ENCODE measurements at places on chromosomes 11 and 22.

DNA sequence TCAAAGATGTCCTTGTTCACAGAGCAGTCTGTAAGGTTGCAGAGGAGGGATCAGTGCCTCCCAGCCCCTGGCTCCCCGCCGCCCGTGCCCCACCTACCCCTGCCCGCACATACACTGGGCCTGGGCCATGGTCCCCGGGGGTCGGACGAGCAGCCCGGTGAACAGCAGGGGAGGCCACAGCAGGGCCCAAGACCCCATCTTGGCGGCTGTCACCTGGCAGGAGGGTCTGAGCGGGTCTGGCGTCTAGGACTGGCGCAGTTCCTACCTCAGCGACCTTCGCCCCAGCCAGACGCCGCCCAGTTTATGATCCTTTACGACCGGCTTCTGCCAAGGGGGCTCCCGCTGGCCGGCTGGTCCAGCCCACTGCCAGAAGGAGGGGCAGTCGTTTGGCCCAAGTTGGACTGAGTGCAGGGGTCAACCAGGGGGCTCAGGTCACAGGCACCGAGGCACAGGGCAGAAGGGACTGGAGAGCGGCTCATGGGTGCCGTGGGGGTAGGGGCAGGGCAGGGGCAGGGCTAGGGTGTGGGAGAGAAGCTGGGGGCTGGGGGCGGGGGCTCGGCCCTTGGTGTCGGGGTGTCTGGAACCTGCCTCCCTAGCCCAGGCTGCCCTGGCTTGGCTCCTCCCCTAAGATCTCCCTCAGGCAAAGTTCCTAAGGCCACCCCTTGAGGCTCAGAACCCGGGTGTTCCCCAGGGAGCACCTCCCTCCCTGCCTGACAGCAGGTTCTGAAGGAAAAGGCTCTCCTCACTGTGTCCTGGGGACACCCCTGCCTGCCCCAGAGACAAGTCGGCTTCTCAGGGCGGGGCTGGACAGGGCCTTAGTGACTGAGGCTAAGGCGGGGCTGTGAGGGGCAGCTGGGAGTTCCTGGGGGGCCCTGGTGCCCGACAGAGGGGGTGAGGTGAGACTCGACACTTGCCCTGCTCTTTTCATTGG is at the start of gene CDHR5:
CDHR5 (minus strand) TSS at position 251 of the 931 bp plus-strand sequence; CDS start at position 198, 53 bp downstream.
- no peak for DNase-seq
- no peak within 1 kb of the TSS for H3K4me3 ChIP-seq
- H3K4me1 ChIP-seq, result peaks cover 7% of the 10 kb centered on the region
- no peak within 1 kb of the TSS for H3K27ac ChIP-seq
- peaks cover 5% of the 10 kb centered on the region for H3K27me3 ChIP-seq
- H3K36me3 ChIP-seq, result peaks cover 2% of the 10 kb centered on the region

DNA sequence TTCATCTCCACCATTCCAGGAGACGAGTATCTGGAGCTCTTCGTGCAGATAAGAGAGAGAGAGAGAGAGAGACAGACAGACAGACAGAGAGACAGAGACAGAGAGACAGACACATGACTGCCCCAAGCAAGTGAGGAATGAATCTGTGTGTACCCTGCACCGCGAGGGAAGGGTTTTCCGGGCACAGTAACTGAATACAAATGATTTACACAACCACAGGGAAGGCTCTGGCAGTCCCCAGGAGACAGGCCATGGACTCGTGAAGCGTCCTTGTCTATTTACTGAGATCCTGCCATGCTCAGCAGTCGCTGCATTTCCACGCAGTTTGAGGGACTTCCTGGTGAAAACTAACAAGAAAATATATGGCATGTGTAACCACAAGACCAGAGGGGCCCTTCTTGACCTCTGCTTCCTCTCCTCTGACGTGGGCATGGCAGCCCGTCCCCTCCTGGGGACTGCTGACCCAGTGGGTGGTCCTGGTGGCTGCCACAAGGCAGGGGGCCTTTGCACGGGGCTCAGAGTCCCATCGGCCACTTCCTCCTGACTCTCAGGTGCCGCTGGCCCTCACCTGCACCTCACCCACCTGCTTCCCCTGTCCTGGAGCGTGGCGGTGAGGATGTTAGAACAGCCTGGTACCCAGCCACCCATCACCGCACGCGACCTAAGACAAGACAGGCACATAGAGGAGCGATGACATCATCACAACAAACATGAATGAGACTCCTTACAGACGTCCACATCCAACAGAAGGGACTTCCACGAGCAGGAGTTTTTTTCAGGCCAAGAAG is 75.9 kb downstream of the PHF21B start:
- H3K36me3 ChIP-seq, result no peaks in the 10 kb centered on the region
- H3K4me1 ChIP-seq, result no peaks in the 10 kb centered on the region
- no peaks in the 10 kb centered on the region for H3K27me3 ChIP-seq

DNA sequence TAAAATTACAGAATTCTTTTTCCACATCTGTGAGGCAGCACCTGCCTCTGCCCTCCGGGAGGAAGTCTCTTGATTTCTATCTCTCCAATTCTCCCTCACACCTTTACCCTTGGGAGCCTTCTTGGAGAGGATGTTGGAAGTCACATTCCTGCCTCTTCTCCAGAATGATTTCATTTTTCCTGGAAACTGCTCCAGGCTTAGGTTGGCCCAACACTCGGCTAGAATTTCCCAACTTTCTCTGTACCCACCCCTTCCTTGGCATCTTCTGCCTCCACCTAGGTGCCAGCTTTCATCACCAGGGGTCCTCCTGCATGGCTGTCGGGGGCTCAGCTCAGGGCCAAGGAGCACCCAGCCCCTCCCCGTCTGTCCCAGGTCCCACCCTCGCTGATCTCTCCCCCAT is 43.2 kb downstream of the SLCO2B1 start:
- no peak overlapping the region for H3K4me3 ChIP-seq
- no peak overlapping the region for H3K27ac ChIP-seq
- peak; percentile 58 for DNase-seq
- H3K36me3 ChIP-seq, result no peaks in the 10 kb centered on the region
- H3K27me3 ChIP-seq, result no peaks in the 10 kb centered on the region

DNA sequence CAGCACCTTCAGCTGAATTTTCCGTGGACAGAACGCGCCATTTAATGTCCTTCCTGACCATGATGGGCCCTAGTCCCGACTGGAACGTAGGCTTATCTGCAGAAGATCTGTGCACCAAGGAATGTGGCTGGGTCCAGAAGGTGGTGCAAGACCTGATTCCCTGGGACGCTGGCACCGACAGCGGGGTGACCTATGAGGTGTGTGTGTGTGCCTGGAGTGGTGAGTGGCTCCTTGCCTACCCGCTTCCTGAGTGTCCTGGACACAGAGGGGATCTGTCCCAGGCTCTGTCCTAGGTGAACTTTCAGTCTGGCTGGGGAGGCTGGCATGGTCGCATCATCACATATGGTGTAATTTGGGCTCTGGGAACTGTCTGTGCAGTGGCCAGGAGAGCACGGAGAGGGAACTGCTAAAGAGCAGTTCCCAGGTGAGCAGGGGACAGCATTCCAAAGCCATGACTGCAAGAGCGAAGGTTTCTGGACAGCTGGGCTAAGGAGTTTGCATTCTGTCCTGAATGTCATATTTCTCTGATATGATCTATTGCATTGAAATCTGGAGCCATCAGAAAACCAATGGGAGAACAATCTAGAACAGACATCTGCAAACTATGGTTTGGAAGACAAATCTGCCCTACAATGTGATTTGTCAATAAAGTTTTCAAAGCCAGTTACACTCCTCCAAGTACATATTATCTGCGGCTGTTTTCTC is 104.3 kb downstream of the RRAS2 start:
- H3K27ac ChIP-seq, result peak overlapping the region; percentile 31
- peak; percentile 93 for DNase-seq
- H3K27me3 ChIP-seq, result no peaks in the 10 kb centered on the region
- no peak overlapping the region for H3K4me3 ChIP-seq

DNA sequence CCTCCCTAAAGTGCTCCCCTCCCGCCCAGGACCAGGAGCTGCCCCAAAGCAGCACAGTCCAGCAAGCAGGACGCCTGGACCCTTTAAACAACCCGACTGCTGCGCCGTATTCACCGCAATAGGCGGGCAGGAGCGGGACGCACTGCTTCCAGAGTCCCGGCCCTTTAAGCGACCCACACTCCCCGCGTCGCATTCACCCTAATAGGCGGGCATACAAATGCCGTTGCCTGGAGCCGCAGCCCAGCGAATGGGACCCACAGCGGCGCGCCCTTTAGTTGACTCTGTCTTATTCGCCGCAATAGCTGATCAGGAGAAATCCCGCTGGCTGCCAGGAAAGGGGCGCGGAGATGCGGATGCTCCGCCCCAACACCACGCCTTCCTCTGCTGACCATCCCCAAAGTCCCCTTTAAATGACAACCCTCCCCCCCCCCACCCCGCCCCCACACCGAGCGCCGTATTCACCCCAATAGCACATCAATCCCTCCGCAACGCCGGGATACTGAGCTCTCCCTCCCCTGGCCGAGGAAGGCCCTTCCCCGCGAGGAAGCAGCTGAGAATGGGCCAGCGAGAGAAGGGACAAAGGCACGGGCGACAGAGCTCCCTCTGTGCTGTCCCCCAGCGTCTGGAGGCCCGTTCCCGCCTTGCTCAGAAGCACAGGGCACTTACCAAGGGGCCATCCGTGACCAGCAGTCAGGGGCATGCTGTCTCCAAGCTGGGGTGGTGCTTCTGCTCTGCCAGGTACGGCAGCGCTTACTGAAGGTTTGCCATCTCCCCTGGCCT is 4.7 kb downstream of the OSBPL5 start:
- H3K27ac ChIP-seq, result no peak overlapping the region
- peaks cover 62% of the 10 kb centered on the region for H3K4me1 ChIP-seq
- peak; percentile 53 for DNase-seq
- H3K36me3 ChIP-seq, result peaks cover 5% of the 10 kb centered on the region
- H3K27me3 ChIP-seq, result no peaks in the 10 kb centered on the region

DNA sequence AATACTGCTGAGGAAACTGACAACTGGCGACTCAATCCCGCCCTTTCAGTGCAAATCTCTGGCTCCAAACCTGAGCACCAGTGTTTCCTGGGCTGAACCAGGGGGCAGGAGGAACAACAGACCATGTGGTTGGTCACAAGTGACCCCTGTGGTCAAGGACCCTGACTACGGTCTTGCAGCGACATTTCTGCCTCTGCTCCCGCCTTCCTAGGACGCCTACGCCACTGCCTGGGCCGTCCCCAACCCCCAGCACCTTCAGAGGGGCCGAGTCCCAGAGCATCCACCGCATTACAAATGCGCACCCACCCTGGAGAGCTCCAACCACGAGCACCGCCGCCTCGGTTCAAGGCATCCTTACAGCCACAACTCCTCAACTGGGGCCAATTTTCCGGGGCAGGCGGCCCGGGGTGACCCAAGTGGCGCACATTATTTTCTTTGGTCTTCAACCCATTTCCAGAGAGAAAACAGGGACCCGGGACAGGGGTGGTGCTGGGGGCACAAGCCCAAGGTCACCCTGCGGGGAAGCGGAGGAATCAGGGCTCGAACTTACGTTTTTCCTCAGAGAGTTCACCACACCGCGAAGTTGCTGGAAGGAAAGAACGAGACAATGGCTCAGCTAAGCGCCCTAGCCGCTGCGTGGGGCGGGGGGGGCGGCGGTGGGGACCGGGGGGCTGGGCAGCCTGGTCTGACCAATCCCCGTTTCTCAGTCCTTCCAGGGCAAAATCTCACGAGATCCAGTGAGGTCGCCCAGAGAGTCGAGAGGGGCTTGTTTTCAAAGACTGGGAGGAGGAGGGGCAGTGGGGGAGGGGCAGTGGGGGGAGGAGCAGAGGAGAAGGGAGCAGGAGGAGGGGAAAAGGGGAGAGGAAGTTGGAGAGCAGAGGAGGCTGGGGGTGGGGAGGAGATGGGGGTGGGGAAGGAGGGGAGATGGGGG is 1.8 kb downstream of the PRAME start:
- DNase-seq, result no peak
- H3K27me3 ChIP-seq, result no peaks in the 10 kb centered on the region
- H3K4me3 ChIP-seq, result no peak overlapping the region
- no peak overlapping the region for H3K27ac ChIP-seq
- H3K36me3 ChIP-seq, result no peaks in the 10 kb centered on the region
- no peaks in the 10 kb centered on the region for H3K4me1 ChIP-seq

- peak within 1 kb of the TSS; percentile 68 for H3K4me3 ChIP-seq
- H3K36me3 ChIP-seq, result no peaks in the 10 kb centered on the region
- peaks cover 13% of the 10 kb centered on the region for H3K4me1 ChIP-seq
- peak; percentile 34 for DNase-seq
Observed at GRCh38 chr11:45665206-45665932, at the start of gene CHST1. TSS of gene CHST1 (minus strand) at chr11:45665622. CDS start at chr11:45650923, 14,699 bp downstream.

- no peaks in the 10 kb centered on the region for H3K27me3 ChIP-seq
- H3K4me3 ChIP-seq, result no peak overlapping the region
- no peak overlapping the region for H3K27ac ChIP-seq
Observed at GRCh38 chr22:41779929-41780505, 20.5 kb upstream of the CCDC134 start.

GRCh38 chr11:124460459-124460858 is 15.0 kb upstream of the OR8B8 start:
- no peaks in the 10 kb centered on the region for H3K27me3 ChIP-seq
- no peak for DNase-seq
- no peak overlapping the region for H3K27ac ChIP-seq
- H3K36me3 ChIP-seq, result no peaks in the 10 kb centered on the region

GRCh38 chr22:27609451-27609888 is 192.1 kb downstream of the MN1 start:
- H3K27me3 ChIP-seq, result no peaks in the 10 kb centered on the region
- H3K36me3 ChIP-seq, result no peaks in the 10 kb centered on the region
- H3K27ac ChIP-seq, result no peak overlapping the region
- DNase-seq, result no peak
- H3K4me3 ChIP-seq, result no peak overlapping the region
- no peaks in the 10 kb centered on the region for H3K4me1 ChIP-seq

GRCh38 chr22:19035474-19036228 is 86.6 kb downstream of the DGCR2 start:
- no peak overlapping the region for H3K4me3 ChIP-seq
- no peaks in the 10 kb centered on the region for H3K4me1 ChIP-seq
- H3K27ac ChIP-seq, result no peak overlapping the region
- peaks cover 3% of the 10 kb centered on the region for H3K27me3 ChIP-seq
- H3K36me3 ChIP-seq, result peaks cover 30% of the 10 kb centered on the region

DNA sequence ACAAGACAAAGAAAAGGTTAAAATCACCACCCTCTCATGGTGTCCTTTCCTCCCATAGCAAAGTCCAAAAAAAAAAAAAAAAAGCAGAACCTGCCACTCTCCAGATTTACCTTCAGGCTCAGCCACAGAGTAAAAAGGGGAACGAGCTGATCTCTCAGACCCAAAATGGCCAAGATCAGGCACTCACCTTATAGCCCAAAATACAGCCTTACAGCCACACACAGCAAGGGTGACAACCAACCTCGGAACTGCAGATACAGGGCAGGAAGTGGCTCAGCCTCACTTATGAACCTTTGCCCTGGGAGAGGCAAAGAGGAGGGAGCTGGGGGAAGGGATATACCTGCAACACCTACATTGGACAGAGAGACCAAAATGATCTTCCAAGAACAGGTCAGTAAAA is 4.5 kb downstream of the FHIP1B start:
- no peaks in the 10 kb centered on the region for H3K27me3 ChIP-seq
- no peak overlapping the region for H3K4me3 ChIP-seq
- peaks cover 6% of the 10 kb centered on the region for H3K4me1 ChIP-seq

- no peak overlapping the region for H3K27ac ChIP-seq
- H3K36me3 ChIP-seq, result no peaks in the 10 kb centered on the region
- no peak for DNase-seq
- no peak overlapping the region for H3K4me3 ChIP-seq
- peaks cover 27% of the 10 kb centered on the region for H3K4me1 ChIP-seq
- no peaks in the 10 kb centered on the region for H3K27me3 ChIP-seq
Observed at GRCh38 chr22:28894334-28894733, 11.0 kb downstream of the ZNRF3 start.
